ENCODE measurements at places on chromosomes 16 and 17.

DNA sequence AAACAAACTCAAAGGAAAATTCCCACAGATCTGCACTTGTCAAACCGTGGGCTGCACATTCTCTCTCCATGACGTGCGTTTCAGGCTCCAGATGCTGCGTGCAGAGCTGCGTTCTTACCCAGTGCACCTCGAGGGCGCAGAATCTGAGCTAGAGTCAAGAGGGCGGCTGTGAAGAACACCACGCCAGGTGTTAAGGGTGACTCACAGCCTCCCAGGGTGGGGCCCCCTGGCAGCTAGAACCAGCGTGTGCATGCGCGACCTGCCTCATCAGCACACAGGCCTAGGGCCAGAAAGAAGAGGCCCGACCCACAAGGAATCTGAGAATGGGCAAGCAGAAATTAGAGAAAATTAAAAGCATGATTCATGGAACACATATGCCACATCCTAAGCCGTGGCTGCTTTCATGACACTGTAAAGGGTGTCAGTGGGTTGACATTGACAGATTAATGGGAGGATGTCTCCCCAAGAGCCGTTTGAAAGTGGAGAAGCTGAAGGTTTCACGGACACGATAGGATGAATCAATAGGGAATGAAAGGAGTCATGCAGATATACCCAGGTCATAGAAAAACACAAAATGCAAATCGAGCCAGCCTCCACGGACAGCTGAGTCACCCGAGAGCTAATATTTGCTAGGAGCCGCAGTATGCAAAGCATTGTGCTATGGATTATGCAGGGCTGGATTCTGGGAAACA, 29.0 kb downstream of the MARCHF10 start:
- DNase-seq: no peak

DNA sequence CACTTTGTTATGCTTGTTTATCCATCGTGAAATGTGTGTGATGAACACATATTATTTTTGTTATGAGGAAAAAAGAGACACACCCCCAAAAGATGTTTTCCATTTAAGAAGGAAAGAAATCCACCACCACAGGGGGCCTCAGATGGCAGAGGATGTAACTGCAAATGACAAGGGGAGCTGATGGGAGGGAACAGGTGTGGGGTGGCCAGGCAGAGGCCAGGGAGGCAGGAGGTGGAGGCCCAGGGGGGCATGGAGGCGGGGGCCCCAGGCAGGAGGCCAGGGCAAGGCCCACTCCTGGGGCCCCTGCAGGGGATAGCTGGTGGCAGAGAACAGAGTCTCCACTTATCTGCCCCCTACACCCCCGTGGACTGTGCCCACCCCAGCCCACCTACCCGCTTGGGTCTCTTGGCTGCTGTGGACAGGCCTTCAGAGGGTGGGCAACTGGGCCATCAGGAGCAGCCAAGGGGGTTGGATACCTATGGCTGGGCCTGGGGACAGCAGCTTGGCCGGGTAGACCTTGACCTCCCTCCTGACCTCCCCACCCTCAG, 28.0 kb downstream of the PPL start:
- no peak for DNase-seq

- DNase-seq: no peak
Measured at GRCh38 chr17:63337579-63337978, 108.5 kb downstream of the CYB561 start.

DNA sequence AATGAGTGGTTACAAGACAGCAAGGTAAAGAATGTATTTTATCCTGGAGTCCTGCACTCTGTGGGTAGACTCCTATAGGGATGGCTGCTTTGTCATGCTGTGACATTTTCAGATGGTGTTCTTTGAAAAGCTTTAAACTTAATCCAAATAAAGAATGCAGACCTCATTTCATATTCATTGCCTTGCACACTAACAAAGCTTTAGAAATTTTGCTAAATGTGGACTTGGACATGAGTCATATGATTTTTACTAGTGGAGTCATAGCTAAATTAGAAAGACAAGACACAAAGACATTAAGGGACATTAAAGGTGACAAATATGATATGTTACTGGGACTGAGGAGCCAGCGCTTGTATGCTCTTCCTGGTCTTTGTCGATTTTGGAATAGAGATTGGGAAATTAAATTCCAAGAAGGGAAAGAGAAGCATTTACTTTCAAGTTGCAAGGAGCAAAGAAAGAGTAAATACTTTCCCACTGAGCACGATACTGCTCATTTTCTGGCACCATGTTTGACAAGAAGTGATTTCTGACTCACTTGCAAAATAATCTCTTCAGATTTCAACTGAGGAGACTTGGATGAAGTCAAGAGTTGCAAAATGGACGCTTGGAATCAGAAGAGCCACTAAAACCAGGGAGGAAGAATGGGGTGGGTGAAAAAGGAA, 152.9 kb upstream of the MYOCD start:
- no peak for DNase-seq

DNA sequence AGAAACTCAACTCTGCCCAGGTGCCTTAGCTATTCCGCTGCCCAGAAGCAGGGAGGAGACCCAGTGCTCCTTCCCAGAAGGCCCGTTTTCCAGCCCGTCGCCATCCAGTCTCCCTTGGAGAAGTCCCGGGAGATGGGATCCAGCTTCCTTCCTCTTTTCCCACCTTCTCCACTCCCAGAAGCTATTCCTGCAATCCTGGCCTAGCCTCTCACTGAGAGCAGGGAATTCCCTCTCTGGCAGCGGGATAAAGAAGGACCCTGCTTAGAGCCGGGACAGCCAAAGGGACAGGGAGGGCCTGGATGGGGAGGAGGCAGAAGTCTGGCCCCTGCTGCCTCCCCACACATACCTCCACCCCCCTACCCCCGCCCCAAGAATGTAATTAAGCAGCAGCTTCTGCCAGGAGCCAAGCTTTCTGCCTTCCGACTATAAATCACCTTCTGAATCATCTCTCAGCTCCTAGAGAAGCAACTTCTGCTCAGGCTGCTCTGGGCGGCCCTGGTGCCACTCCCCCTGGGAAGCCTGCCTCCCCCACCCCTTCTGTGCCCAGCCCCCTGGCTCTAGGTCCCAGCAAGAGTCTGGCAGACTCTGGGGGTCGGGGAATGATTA, 6.4 kb downstream of the WNT3 start:
- no peak for DNase-seq

GRCh38 chr17:38628441-38628840, 22.7 kb upstream of the SRCIN1 start:
- DNase-seq: no peak

DNA sequence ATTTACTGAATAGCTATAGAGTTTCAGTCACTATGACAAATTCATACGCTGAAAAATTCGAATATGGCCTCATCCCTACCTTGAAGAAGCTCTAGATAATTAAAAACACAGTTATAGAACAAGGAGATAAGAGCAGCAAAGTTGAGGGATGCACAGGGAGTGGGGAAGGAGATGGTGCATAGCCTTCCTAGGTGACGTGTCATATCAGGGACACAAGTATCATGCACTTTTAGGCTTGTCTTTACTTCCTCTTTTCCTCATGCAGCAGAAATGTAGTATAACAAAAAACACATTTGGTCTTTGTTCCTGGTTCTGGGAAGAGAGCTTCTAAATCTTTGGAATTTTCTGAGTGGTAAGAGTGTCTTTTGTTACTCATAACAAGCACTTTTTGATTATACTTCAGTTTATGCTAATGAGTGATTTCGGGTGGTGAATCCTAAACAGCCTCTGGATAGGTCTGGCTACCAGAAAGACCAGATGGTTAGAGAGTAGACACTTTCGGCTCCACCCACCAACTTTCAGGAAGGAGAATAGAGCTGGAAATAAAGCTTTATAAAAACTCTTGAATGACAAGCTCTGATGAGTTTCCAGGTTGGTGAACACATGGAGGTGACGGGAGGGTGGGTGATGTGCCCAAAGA, 341.4 kb downstream of the UTP18 start:
- no peak for DNase-seq

DNA sequence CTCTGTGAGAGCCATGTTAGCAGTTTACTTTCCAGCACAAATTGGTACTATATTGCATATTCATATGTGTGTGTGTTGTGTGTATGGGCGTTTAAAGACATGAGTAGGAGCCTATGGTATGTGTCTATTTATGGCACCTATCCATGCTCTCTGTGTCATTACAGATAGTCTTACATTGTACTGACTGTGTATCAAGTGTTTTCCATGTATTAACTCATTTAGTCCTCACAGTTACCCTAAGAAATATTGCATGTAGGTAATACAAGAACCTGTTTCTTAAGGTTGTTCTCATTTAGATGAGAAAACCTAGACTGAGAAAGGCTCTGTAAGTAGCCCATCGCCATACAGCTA, 1.6 kb downstream of the ALG1 start:
- DNase-seq: no peak

- DNase-seq: no peak
Measured at GRCh38 chr17:1000597-1001461, 3.9 kb downstream of the TIMM22 start.

DNA sequence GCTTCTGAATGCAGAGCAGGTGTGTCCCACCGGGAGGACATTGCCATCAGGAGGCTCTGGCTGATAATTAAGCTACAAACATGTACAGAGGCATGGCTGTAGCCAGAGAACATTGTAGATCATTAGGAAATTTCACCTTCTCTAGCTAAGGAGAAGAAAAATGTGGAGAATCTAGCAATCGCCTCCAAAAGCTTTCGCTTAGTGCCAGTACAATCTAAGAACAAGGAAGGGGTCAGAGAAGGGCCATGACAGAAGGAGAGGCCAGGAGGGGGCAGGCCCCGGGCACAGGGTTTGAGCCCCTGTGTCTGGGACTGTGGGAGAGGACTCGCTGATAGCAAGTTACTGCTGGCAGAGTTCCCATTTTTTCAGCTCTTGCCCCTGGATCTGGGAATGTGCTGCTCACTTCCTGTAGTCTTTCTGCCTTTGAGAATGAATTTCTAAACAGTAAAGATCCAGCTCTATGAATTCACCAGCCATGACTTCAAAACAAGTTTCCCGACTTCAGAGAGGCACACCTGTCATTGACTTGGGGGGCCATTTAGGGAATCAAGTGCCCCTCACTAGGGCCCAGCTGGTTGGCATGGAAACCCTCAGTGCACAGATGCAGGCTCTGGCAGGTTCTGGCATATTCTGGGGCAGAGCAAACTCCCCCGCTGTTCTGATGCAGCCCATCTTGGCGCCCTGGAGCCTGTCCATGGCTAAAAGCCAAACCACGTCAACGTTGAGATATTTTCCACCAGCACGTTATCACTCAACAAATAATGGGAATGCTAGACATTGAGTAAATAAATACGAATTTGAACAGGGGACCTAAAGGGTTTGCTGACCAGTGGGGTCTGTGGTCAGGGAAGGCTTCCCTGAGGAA, 59.5 kb upstream of the CACNG4 start:
- DNase-seq: no peak

GRCh38 chr16:9225527-9226316, 134.3 kb downstream of the HAPSTR1 start:
- DNase-seq: no peak

DNA sequence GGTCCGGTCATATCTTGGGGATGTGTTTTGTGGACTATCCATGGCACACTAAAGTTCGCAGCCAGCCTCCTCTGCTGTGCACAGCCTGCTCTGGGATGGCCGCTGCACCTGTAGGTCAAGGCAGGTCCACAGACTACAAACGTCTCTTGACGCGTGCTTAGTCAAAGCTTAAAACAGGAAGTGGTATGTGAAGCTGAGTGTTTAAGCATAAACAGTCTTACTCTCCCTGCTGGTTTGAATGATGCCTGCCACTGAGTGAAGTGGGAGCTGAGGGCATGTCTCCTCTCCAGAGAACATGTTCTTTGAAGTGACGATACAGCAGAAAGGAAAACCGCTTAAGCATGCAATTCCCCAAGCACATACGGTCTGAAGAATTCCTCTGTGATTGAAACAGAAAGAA, 365.6 kb downstream of the SLC39A11 start:
- peak; percentile 7 for DNase-seq

DNA sequence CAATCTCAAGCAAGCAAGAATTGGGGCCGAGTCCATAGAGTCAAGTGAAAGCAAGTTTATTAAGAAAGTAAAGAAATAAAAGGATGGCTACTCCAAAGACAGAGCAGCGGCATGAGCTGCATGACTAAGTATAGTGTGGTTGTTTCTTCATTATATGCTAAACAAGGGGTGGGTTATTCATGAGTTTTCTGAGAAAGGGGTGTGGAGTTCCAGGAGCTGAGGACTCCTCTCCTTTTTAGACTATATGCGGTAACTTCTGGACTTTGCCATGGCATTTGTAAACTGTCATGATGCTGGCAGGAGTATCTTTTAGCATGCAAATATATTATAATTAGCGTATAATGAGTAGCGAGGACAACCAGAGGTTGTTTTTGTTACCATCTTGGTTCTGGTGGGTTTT, 819.9 kb downstream of the KCNJ2 start:
- no peak for DNase-seq

DNA sequence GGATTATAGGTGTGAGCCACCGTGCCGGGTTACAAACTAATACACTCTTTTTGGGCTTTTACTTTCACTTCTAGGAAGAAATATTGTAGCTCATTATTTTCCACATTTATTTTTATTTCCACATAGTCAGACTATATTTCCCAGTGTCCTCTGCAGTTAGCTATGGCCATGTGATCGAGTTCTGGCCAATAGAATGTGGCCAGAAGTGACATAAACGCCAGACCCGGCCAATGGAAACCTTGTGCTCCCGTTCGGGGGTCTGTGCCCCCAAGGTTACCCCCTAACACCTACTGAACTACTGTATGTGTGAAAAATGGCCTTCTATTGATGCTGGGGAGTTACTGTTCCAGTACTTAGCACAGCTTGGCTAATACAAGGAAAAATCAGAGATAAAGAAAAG, 13.2 kb upstream of the RPTOR start:
- DNase-seq: no peak

- no peak for DNase-seq
Measured at GRCh38 chr16:4500272-4500671, 24.1 kb downstream of the HMOX2 start.

GRCh38 chr17:39939588-39940419, 12.3 kb downstream of the LRRC3C start:
- DNase-seq: peak; percentile 25

- no peak for DNase-seq
Measured at GRCh38 chr17:27038676-27039075, 255.2 kb upstream of the WSB1 start.

DNA sequence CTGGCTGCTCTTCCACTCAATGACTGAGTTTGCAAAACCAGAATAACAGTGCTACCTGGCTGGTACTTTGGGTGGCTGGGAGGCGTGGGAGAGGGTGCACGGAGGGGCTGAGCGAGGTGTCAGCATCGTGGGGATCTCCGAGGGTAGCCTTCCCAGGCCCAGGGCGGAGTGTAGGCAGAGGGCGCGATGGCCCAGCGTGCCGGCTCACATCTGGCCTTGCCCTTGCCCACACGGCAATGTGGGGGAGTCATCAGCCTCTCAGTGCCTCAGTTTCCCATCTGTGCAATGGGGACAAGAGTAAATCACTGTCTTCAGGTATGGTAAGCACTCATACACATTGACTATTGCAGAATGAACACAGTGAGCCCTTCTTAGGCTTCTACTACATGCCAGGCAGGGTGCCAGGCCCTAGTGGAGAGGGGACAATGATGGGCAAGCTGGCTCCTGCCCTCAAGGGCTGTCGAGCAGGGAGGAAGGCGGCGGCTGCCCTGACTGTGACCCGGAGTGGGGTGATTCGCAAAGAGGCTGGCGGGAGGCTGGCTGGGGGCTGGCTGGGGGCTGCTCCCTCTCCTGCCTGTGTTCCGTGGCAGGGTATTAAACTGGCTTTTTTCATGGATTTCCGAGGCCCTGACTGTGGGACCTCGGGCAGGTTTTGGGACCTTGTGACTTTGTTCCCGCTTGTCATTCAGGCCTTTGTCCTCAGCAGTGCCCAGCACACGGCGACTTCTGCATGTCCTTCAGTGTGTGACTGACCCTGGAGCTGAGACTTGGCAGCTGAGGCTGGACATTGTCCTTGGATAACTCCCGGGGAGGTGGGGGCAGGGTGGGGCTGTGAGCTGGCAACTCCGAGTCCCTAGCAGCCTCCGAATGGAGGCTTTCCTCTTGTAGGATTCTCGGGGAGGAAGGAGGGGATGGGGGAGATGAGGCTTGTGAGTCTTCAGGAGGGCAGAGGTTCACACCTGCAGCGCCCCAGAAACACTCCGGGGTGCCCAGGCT, 243.1 kb downstream of the SEC14L1 start:
- DNase-seq: no peak
